Right atrium auricular region (tissue), 2 donors: ENCODE measurements at places on chromosomes 3 and 15. TPM values are rescaled to one million over a fixed set of nuclear protein-coding genes. Genes with fewer than 3 reads are reported as not detected.

- H3K4me3 ChIP-seq: no peak overlapping the region
- H3K4me1 ChIP-seq: no peaks in the 10 kb centered on the region
- no peak for DNase-seq
- H3K27me3 ChIP-seq: no peaks in the 10 kb centered on the region
- H3K36me3 ChIP-seq: no peaks in the 10 kb centered on the region
- H3K27ac ChIP-seq: no peak overlapping the region
Observed at GRCh38 chr3:41362638-41363559, 163.6 kb downstream of the CTNNB1 start.

DNA sequence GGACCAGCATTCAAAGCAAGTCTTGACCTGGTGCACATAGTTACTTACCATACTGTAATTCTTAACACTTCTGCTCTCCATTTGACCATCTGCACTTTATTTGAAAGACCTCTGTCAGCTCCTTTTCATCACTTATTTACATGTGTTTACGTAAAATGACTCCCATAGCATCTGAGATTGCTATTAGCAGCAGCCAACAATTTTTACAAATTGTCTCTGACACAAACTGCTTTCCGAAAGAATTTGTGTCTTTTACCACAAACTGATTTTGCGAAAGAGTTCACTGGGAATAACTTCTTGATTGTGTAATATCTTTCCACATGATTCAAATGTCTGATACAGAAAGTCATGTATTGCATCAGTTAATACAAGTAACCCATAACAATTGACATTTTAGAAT lies 144.1 kb upstream of the PEX5L start:
- no peak for DNase-seq
- H3K27ac ChIP-seq: no peak overlapping the region
- no peaks in the 10 kb centered on the region for H3K4me1 ChIP-seq
- no peaks in the 10 kb centered on the region for H3K36me3 ChIP-seq
- no peak overlapping the region for H3K4me3 ChIP-seq

DNA sequence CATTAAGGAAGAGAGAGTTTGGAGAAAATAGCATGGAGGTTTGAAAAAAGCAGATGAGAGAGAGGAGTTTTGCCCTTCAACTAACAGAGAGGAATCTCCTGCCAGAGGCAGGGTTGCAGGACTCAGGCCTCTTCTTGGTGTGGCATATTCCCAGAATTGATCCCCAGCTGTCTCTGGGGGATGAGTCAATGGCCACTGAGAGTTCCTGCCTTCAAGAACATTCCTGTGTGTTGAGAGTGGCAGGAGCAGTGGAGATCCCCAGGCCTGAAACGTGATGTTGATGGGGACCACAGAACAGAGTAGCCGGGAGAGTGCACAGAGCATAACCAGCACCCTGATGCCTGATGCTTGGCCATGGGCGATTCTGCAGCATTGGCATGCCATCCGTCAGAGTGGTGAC lies 348.4 kb upstream of the THBS1 start:
- DNase-seq: no peak
- no peaks in the 10 kb centered on the region for H3K27me3 ChIP-seq
- no peak overlapping the region for H3K4me3 ChIP-seq
- no peaks in the 10 kb centered on the region for H3K36me3 ChIP-seq
- no peaks in the 10 kb centered on the region for H3K4me1 ChIP-seq

- H3K27me3 ChIP-seq: no peaks in the 10 kb centered on the region
- DNase-seq: no peak
- no peak overlapping the region for H3K27ac ChIP-seq
- H3K4me3 ChIP-seq: no peak overlapping the region
- H3K4me1 ChIP-seq: peaks cover 24% of the 10 kb centered on the region
Observed at GRCh38 chr3:107660306-107660976, 137.7 kb downstream of the BBX start.

Gene TAMM41
- total RNA-seq: 6.8 TPM

Gene SAMMSON
- total RNA-seq: not detected
